ENCODE measurements at places on chromosomes 1 and 21.

- peak; percentile 51 for DNase-seq
These were observed 18.6 kb downstream of the A3GALT2 start for GRCh38 chr1:33302325-33302724.

GRCh38 chr1:184825571-184825970, 70.9 kb upstream of the EDEM3 start:
- DNase-seq = no peak

GRCh38 chr1:55927702-55928290, 651.6 kb downstream of the PLPP3 start:
- DNase-seq = no peak

DNA sequence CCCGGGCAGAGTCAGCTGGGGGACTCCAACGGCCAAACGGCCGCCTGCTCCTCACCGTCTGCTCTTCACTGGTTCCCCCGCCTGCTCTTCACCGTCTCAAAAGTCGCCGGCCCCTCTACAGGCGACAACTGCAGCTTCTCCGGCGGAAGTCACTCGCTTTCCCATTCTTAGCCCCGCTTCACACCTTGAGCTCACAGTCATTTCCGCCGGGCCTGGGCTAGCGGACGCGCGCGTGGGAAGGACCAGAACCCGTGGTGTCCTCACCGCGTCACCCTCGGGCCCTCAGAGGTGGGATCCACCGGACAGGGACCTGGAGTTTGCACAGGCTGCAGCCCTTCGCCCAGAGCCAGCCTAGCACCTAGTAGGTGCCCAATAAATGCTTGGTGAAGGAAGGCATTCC, 27.9 kb upstream of the HJV start:
- DNase-seq = no peak

DNA sequence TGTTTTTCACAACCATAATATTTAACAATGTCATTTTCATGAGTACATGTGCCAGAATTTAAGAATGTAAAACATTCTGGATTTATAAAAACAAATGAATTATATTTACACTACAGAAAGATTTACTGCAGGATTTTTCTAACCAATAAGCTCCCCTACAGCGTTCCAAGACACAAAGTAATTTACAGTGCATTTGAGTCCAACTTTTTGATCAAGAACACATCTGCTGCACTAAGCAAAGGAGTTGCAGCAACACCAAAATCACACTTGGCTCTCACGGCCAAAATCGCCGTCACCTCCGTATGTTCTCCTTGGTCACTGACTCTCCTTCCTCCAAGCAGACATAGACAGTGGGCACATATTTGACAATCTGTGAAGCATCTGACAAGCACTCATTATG, 7.7 kb downstream of the VPS26C start:
- DNase-seq = no peak

DNA sequence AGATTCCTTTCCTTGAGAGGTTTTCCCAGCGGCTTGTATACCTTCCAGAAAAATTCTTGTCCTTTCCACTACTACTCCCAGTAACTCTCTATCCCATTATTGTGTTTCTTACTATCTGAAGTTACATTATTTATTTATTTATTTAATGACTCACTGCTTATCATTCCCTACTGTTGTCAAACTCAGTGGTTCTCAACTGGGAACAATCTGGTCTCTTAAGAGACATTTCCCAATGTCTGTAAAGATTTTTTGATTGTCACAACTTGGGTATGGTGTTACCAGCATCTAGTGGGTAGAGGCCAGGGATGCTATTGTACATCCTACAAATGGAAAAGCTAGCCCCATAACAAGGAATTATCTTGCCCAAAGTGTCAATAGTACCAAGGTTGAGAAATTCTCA, 771.5 kb upstream of the ADGRL2 start:
- no peak for DNase-seq

DNA sequence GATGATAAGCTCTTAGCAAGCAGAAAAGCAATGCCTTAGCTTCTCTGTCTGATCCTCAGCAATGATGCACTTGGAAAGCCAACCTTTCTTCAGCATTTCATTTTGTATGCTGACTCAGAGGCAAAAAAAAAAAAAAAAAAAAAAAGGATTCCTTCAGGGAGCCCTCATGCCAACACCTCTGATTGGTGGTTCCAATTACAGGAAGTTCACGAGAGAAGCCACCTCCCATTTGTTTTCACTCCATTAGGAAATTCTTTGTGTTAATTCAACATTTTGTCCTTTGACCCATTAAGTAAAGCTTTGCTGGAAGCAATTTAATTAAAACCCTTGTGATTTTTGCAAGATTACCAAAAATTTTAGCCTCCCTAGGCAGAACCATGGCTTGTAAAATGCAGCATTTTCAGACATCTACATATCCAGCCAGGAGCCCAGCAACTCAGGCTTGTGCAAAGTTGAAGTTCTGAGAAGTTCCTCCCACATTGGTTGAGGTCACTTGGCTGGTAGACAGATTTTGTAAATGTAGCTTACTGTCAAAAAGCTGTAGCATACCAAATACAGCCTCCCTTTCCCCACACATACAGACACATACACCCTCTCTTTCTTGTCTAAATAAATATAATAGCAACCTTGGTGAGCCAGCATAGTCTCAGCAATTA, 27.1 kb upstream of the VTCN1 start:
- DNase-seq = no peak

DNA sequence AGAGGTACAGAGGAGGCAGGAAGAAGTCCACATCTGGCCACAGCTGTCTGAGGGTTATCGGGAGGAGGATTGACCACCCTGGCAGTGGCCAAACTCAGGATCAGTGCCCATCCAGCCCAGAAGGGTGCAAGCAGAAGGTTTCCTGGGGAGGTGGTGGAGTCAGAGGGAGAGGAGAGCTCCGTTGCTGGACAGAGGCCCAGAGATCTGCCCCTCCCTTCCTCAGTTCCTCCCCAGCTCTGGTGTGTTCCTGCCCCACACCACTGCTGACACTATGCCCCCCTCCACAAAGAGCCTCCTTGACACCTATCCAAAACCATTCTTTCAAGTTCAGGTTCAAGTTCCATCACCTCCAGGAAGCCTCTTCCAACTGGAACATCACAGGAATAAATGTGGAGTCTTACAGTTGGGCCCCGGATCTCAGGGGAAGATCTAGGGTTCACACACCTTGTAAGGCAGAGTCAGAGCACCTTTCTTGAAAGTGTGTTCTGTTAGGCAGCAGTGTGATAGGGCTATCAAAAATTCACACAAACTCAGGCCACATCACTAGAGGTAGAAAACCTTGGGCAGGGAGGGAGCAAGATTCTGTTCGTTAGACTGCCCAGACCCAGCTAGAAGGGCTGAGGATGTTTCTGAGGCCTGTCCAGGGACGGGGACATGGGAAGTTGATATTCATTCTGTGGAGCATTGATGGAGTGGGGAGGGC, 7.4 kb downstream of the LDLRAD1 start:
- no peak for DNase-seq

DNA sequence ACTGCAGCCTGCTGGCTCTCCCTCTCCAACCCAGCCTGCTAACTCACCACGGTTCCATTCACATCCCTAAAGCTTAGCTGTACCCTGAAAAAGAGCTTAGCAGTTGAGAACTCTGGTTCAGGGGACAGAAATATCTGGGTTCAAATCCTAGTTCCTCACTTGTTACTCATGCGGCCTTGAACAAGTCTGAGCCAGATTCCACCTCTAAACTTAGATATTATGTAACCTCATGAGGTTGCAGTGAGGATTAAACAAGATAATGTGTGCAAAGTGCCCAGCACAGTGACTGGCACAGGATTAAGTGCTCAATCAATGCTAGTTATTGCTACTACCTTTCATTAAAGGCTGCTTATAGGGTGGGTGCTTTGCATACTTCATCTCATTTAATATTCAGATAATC, 41.3 kb upstream of the DHCR24 start:
- DNase-seq = no peak
